NCI-H69 (cell line): ENCODE measurements at places on chromosomes 3 and 15.

- DNase-seq: peak; percentile 46
Measured at GRCh38 chr15:32747921-32748342, 30.1 kb downstream of the GREM1 start.

GRCh38 chr3:101379658-101380376, 59.4 kb upstream of the IMPG2 start:
- DNase-seq: no peak

DNA sequence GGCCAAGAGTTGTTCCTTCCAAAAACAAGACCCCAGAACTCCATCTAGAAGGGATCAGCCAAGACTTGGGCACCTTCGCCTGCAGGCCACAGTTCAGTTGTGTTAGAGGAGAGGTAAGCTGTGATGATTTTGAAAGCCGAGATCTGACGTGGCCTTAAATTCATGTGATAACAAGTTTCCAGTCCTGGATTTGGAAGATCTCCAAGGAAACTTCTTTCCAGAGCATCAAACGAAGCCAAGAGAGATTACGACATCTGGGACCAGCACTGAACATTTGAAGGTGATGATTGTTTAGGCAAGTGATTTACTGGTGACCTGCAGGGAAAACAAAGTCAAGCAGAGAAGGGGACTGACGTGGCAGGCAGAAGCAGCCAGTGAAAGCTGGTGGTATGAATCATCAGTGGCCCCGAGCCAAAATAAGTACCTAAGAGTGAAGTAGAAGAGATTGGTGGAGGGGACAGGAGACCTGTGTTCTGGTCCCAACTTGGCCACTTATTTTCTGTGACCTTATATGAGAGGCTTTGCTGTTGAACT, 339.0 kb upstream of the PROK2 start:
- peak; percentile 83 for DNase-seq

DNA sequence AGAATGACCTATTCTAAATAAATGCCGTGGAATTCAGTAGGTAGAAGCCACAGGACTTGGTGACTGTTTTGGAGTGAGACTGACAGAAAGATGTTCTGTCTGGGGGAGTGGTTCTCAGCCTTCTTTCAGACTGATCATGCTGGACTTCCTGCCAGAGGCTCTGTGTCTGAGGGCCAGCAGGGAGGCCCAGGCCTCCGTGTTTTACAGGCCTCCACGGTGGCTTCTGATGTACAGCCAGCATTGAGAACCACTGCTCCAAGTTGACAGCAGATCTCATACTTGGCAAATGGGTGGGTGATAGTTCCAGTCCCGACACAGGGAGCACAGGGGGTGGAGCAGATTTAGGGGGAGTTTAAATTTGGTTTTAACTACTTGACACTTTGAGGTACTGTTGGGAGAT, 6.7 kb upstream of the PIGZ start:
- no peak for DNase-seq

DNA sequence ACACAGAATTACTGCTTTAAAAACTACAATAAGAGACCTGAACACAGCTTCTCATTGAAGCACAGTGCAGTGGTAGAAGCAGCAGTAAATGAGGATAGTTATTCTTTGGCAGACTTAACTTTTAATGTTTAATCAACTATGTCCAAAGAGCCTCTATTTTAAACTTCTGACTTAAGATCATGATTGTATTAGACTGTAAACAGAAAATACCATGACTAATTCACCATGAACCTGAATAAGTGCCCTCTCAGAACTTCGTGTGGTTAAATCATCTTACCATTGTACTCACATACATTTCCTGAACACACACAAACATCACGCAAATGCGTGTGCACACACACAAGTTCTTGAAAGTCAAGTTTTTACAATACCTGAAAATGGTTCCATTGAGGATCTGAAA, 13.9 kb downstream of the CEP152 start:
- no peak for DNase-seq

GRCh38 chr3:27639271-27639670, 82.9 kb downstream of the EOMES start:
- no peak for DNase-seq

DNA sequence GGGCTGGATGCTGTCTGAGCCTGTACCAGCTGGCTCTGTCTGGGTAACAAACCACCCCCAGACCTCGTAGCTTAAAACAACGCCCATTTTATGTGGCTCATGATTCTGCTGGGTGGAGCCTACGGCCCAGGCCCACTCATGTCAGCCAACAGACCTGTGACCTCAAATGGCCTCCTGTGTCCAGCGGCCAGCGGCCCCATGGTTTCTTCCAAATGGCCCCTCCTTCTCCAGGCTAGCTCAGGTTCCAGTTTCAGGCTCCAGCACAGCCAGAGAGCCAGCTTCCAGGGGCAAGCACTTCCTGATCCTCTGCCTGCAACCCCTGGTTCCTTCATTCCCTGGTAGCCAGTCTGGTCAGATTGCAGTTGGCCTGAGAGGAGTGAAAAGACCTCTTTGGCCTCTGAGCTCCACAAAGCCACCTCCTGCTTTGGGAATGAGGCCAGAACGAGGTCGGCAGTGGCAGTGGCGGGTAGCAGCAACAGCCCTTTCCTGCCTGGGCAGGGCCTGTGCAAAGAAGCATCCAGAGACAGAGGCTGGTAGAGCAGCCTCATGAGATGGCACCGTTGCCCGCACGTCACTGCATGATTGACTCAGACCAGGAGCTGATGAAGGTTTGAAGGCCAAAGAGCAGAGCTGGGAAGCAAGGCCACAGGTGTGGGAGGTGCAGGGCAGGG, 21.0 kb upstream of the PLXNA1 start:
- no peak for DNase-seq

GRCh38 chr3:43369404-43370292, 83.3 kb downstream of the SNRK start:
- no peak for DNase-seq

DNA sequence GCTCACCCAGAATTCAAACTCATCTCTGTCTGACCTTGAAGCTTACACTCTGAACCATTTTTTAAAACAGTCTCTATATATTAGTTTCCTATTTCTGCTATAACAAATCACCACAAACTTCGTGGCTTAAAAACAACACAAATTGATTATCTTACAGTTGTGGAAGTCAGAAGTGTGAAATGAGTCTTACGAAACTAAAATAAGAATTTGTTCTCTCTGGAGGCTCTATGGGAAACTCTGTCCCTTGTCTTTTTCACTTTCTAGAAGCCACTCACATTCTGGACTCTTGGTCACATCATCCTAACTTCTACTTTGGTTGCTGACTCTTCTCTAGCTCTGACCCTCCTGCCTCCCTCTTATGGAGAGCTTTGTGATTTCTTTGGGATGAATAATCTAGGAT, 429.3 kb upstream of the THBS1 start:
- DNase-seq: no peak

DNA sequence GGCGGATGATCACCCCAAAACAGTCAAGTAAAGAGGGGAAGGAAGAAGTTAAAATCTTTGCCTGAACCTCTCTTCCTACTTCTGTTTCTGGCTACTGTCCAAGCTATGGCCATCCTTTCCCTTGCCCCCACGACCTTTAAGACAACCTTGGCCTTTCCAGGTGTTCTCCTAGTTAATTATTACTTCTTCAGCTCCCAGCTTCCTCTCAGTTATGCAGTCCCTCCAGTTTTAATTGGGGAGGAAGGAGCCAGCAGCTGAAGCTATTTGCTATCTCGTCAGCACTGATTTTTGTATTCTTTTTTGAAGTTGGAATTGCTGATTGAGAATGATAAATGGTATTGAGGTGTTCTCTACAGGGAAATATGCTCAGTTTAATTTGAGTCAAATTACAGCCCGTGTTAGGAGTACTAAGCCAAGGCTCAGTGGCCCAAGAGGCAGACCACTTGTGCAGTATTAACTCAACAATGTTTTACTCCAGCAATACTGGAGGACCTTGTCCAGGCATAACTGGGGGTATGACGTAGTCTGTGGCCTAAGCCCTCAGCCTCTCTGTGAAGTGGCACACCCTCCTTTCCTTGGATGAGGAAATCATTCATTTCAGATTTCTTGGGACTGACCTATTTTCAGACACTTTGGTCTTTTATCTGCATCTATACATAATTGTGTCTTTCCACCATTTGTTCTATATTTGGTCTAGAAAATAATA, 336.9 kb downstream of the SLC9A9 start:
- DNase-seq: no peak

- DNase-seq: no peak
Measured at GRCh38 chr3:19769694-19770093, 164.3 kb downstream of the EFHB start.

DNA sequence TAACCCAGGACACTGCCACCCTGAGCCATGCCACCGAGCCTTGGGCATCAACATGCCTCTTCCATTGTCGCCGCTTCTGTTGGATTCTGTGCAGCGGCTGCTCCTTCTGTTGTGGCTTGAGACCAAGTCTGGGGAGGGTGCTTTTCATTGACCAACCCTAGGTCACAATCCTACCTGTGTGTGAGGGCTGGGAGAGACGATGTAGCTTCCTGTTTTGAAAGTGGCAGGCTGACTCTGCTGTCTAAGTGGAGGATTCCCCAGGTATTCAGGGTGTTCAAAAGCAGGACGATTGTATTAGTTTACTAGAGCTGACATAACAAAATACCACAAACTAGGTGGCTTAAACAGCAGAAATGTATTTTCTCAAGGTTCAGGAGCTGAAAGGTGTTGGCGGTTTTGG, 13.0 kb upstream of the ACAP2 start:
- DNase-seq: no peak

DNA sequence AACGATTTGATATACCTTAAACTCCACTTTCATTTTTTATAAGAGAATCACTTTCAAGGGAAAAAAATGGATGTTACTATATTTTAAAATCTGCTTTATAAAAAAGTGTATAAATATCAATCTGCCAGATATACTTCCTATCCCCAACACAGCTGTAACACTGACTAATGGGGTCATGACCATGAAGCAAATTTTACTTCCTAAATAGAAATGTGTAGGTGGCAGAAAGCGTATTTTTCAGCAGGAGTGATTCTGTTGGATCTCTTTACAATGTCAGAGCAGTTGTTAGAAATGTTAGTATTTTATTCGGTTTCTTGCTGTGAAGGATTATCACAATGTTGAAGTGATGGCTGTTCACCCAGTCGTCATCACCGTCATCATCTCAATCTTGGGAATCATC, 5.5 kb upstream of the C15orf40 start:
- no peak for DNase-seq

DNA sequence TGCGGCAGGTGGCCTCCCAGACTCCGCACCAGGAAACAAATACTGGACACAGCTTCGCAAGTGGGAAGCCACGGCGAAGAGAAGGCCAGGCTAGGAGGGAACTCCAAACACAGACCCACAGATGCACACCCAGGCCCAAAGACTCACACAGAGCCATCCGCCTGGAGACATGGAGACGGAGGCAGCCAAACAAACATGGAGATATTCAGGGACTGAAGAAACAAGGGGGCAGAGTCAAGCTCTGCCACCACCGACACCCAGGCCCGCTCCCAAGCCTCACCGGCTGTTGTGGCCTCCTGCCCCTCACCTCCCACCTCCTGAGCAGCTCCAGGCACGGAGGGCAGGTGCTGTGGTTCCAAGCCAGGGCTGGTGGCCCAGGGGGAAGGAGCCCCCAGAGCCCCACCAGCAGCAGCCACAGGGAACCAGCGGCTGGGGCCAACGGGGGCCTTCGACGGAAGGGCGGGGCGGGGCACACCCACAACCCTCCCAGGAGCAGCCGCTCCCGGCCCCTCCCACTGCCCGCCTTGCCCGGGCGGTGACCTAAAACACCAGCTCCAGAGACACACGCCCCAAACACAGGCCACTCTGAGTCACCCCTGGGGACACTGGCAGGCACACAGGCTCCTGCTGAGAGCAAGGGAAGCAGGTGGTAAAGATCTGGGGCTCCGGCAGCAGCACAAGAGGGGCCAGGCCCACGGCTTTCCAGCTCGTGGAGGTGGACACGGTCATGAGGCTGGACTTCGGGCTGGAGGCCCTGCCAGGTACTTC, 31.9 kb downstream of the TNK2 start:
- DNase-seq: no peak

DNA sequence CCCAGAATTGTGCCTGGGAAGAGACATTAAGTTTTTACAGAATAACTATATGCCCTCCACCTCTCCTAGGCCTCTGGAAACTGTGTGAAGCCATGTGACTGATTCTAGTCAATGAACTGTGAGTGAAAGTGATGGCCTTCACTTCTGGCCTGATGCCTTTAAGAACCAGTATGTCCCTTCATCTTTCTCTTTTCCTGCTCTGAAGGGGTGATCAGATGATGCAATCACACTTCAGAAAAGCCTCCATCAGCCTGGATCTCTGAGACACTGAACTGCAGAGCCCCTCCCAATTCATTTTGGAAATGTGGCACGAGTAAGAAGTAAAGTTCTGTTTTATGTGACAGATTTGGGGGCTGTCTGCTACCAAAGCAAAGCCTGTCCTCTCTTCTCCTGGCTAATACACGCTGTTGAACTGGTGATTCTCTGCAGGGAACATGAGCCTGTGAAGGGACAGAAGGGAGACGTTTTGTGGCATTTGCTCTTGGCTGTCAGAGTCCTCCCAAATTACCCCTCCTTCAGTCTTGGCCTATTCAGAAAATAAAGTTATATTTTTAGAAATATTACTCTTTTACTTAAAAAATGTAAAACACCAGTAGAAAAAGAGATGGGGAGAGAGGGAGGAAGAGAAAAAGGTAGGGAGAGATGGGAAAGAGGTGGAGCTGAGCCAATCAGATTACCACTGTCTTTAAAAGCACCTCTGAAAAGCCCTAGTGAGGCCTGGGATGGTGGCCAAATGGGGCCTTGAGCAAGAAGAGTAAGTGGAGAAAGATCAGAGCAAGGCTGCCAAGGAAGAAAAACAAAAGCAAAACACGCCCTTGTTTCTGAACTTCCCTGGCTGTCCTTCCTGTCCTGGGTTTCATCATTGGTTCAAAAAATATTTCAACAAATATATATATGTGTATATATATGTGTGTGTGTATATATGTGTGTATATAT, 40.9 kb upstream of the RYK start:
- no peak for DNase-seq

- DNase-seq: no peak
Measured at GRCh38 chr3:28853830-28854229, 427.0 kb upstream of the RBMS3 start.

DNA sequence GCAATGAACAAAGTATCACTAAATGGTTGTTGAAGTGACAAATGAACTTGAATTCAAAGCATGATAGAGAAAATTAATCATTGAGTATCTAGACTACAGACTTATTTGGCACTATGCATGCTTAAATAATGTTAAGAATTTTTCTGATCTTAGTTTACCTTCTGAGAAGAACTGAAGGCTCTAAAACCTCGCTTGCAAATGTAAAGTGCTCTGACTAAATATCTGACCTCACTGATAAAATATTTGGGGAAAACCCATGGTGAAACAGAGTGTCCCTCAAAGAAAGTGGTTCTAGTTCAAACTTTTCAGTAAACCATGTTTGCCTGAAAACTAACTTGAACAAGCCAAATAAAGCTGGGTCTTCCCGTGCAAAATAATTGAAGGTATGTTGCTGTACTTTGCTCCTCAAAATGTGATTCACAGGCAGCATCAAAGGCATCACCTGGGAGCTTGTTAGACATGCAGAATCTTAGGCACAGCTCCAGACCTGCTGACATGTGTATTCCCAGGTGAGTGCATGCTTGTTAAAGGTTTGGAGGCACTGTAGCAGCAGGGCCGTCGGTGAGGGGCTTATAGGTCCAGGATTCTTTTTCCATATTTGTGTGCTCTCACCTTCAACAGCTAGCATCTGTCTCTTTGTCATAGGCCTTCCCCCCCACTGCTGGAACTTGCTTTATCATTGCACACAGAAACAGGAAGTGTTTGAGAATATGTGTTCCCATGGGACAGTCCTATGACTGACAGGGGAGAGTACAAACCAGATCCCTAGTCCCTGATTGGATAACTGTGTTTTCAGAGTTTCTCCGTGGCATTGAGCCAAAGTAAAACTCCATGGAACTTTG, 524.2 kb upstream of the LMCD1 start:
- peak; percentile 89 for DNase-seq
